ENCODE measurements at places on chromosomes 13 and 19.
A peak's percentile ranks its signal among the peaks of the same experiment; 100 is the strongest.

DNA sequence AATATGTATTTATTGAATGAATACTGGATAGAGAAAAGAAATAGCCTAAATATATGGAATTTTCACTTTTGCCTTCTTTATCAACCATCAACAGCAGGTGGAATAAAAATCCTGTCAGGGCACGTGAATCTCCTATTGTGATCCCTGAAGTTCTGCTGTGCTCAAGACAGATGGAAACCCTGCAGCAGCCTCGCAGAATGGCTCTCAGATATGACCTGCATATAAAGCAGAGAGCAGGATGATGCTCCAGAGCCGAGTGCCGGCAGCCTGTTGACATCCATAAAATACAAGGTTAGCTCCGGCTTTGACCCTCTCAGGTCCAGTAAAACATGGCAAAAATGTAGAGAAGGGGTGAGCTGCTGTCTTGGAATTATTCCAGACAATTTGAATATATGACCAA lies 659.3 kb downstream of the DIAPH3 start:
- DNase-seq, result no peak

DNA sequence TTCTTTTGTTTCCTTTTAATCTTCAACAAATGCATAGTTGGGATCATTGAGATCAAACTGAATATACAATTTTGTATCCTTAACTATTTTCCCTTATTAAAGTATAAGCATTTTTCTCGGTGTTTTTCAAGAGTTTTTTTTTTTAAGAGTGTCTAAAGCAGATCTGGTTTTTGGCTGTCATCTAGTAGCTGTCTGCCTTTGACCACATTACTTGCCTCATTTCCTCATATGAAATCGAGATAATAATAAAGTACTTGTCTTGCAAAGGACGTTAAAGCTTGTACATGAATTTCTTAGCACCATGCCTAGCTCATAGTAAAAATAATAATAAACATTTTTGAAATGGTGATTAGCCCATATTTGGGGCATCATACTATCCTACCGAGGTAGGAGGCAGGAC lies 121.2 kb downstream of the PDS5B start:
- DNase-seq, result no peak

- DNase-seq, result no peak
Measured at GRCh38 chr13:105799155-105799554, 736.3 kb downstream of the EFNB2 start.

DNA sequence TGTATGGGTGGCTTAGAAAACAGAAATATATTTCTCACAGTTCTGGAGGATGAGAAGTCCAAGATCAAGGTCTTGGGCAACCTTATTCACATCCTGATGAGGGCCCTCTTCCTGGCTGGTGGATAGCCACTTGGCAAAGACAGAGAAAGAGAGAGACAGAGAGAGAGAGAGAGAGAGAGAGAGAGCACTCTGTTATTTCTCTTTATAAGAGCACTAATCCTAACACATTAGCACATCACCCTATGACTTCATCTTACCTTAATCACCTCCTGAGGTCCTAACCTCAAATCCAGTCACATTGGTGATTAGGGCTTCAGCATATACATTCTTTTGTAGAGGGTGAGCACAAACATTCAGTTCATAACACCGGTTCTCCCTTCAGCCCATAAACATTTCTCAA lies 430.3 kb downstream of the EFNB2 start:
- DNase-seq, result no peak

DNA sequence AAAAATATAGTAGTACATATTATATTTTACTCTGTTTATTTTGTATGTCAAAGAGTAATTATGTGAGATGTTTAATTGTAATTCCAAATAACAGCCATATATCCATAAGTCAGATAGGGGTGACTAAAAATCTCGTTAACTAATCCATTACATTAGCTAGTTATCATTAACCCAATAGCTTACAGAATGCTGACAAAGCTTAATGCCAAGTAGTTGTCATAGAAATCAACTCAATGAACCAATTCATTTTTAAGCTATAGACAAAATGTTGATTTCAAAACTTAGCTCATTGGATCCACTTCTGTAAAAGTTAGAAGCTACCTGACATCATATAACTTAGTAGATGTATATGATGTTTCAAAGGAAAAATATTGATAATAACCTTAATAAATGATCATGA lies 206.7 kb upstream of the SLITRK1 start:
- no peak for DNase-seq

DNA sequence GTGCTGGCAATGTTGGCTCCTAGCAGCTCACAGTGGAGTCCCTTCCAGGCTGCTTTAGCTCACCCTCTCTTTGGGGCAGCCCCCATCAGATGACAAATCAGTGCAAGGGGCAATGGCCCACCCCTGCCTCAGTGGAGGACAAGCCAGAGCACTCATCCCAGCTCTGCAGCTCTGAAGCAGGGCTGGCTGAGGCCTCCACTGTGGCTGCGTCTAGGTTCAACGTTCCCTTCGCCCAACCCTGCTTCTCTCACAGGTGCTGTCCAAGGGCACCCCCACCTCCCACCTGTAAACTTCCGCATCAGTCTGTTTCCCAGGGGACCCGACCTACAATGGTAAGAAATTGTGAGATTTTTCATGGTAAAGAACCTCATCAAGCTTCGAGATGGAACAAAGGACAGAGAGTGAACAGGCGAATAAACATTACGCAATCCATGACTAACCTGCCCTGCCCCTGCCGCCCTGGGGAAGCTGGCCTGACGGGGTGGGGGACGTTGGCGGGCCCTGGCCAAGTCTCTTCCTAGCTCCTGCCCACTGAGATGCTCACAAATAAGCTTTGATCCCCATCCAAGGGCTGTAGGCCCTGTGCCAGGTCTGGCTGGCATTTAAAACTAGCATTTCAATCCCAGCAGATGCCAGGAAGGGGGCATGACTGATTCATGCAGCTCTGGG lies 40.5 kb downstream of the DZIP1 start:
- DNase-seq, result no peak

- DNase-seq, result no peak
Measured at GRCh38 chr19:40283414-40284250, 1.5 kb downstream of the AKT2 start.

- DNase-seq, result no peak
Measured at GRCh38 chr13:21691500-21691899, 20.6 kb downstream of the FGF9 start.

- no peak for DNase-seq
Measured at GRCh38 chr13:30466841-30467252, 1.1 kb upstream of the HMGB1 start.

GRCh38 chr19:1063030-1063908 lies 3.7 kb upstream of the ARHGAP45 start:
- DNase-seq, result peak; percentile 42

GRCh38 chr19:18097217-18097992 lies at the start of gene MAST3:
TSS of gene MAST3 (plus strand) at chr19:18097778. CDS start at chr19:18097793, 15 bp downstream.
- DNase-seq, result peak; percentile 86

GRCh38 chr13:37134411-37135041 lies 29.1 kb upstream of the CSNK1A1L start:
- no peak for DNase-seq

DNA sequence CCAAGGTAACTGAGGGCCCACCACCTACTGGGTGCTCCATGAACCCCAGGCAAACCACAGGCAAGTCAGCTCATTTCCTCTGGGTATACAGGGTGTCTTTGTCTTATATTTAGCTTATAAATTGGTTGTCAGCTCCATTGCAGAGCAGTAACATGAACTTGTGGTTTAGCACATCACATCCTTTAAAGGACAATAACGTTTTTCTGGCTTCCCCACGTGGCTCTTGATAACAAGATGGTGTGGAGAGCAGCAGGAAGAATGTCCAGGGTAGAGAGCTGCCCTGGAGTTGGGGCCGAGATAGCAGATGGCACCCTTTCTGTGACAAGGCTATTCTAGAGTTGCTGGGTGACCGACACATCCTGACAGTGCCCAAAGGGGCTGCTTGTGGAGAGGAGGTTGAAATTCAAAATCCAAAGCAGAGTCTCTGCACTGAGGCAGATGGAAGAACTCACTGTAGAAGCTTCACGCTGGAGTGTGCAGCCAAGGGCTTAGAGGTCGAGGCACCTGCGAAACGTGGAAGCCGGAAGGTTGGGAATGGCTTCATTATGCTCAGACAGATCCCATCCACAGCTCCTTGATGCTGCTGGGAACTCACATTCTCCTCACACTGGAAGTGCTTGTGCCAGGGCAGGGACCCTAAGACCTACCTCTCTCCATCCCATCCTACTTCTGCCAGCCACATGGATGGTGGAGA lies 133.0 kb upstream of the FRY start:
- DNase-seq, result no peak

GRCh38 chr13:23716401-23716800 lies 146.2 kb downstream of the TNFRSF19 start:
- DNase-seq, result no peak

DNA sequence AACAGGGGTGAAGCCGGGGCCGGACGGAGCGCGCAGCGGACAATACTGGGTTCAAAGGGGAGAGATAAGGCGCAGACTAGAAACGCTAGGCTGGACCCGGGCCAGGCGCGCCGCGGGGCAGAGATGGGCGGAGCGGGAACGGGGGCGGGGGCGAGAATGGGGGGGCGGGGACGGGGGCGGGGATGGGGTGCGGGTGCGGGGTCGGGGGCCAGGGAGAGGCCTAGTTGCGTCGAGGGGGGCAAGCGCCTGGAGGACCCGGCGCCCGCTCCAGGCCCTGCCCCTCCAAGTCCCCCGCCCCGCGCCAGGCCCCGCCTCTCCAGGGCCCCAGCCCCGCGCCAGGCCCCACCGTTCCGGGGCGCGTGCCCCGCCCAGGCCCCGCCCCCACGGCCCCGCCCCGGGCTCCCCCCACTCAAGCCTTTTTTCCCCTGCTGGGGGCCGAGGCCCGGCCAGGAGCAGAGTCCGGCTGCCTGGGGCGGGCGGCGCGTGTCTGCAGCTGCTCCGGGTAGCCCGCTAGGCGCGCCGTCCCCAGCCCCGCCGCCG lies at the start of gene CERS4:
Gene CERS4 (plus strand): TSS at position 449 of the 540 bp plus-strand sequence. CDS start 41,707 bp downstream, outside the sequence.
- DNase-seq, result peak; percentile 68

GRCh38 chr19:4295972-4296771 lies 6.0 kb downstream of the TMIGD2 start:
- no peak for DNase-seq

DNA sequence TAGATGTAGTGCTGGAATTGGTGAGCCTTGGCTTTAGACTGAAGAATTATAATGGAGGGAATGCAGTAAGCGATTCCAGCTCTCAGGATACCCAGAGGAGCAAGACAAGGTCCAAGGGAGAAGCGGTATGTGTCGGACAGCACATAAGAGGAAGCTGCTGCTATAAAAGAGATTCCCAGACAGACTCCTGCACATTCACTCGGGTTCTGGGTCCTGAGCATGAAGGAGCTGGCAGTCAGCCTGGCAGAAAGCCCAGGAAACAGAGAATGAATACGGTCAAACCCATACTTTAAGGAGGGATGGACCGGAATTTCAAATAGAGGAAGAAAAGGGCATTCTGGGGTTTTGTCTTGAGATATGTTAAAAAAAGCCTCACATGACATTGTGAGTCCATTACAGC lies 308.3 kb downstream of the DNAJC15 start:
- no peak for DNase-seq

- peak; percentile 59 for DNase-seq
Measured at GRCh38 chr19:55647732-55648584, at the start of gene CCDC106. TSS of gene CCDC106 (plus strand) at chr19:55648212. CDS start at chr19:55649047, 835 bp downstream.

DNA sequence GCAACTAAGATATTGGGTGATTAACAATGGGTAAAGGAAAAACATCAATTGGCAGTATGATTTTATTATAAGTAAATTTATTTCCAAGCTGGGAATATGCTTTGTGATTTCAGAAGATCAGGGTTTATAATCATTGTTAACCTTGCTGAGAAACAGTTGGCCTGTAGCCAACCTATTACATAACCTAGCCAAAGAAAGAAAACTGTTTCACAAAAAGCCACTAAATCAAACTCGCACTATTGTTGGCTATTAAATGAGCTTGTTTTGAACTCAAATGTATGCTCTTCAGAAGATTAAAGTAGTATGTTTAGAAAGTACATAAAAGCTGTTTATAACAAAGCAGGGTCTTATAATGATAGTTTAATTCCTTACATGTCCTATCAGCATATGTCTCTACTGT lies 151.7 kb downstream of the LHFPL6 start:
- no peak for DNase-seq

DNA sequence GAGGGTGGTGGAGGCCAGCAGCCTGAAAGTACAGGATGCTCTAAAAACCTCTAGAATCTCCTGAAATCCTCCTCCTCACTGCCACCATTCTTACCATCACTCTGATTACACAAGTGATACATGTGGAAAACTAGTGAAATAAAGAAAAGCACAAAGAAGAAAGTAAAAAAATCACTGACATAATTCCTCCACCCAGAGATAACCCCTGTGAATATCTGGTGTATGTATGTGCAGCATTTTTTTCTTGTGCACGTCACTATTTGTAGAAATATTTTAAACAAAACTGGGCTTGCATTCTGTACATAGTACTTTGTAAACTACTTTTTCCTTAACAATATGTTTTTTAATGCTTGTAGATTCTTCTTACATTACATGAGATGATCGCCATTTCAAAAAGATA lies 73.2 kb downstream of the CDADC1 start:
- no peak for DNase-seq

GRCh38 chr13:97313551-97314260 lies 91.6 kb downstream of the MBNL2 start:
- DNase-seq, result no peak

DNA sequence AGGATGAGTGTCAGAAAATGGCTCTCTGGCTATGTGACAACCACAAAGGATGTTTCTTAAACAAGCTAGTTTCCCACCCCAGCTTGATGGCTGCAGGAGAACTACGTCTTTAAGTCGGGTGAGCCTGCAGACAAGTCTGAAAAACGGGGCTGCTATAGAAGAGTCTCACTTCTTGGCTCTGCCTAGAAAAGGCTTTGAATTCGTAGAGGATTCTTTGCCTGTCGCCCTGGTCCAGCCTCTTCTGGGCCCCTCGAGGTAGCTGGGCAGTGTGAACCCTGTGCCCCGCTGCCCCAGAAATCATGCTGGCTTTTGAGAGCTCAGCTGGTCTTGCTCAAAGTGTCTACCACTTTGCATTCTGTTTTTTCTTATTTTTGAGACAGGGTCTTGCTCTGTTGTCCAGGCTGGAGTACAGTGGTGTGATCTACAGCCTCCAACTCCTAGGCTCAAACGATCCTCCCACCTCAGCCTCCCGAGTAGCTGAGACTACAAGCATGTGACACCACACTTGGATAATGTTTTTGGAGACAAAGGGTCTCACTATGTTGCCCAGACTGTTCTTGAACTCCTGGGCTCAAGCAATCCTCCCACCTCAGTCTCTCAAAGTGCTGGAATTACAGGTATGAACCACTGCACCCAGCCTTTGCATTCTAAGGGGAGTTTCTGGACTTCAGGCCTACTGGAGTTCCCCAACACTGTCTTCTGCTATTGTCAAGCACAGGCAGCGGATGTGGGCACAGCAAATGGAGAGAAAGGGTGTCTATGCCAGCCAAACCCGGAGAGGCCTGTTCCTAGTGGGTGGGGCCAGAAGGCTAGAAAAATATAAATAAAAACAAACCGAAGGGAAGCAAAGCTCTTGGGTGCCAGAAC lies 6.5 kb downstream of the CEBPA start:
- no peak for DNase-seq

DNA sequence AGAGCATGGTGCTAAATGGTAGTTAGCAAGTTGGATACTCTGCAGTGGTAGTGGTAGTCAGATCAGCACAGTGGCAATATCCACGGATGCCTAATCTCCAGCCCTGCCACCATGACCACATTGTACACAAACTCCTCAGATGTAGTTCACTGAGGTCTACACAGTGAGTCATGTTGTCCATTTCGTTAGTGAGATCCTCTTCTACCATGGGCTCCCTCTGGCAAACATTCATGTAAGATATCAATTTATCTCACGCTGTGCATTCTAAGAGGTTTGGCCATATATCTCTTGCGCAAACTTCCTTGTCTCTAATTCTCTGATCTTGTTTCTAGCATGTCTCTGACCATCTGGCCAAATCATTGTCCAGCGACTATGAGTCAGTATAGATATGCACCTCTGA lies 58.2 kb downstream of the POLR1D start:
- no peak for DNase-seq

- DNase-seq, result no peak
Measured at GRCh38 chr13:112759827-112760226, 70.0 kb downstream of the ATP11A start.

Measured in activated CD4-positive, alpha-beta T cell treated with anti-CD3 and anti-CD28 coated beads, Interleukin-2, amount 50 U/mL, for 4 hours (primary cell).